ENCODE measurements at places on chromosomes 4 and X.

GRCh38 chrX:97844943-97845342 lies 961.2 kb downstream of the RPA4 start:
- no peak for DNase-seq

DNA sequence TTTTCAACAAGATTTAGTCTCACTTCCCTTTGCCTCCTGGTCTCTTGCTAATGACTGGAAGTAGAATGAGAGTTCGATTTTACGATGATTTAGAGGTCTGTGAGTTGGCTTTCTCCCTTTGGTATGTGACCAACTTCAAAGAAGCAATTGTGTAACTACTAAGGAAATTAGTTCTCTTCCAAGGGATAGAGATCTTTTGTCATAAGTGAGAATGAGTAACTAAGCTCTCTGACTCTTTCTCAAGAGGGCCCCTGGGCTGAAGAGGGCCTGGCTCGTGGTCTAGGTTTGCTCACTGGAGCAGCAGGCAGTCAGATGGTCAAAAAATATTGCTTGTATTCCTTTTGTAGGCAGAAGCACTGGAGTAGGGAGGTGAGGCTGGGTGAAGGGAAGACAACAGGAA lies 176.3 kb downstream of the ENOX2 start:
- no peak for DNase-seq

DNA sequence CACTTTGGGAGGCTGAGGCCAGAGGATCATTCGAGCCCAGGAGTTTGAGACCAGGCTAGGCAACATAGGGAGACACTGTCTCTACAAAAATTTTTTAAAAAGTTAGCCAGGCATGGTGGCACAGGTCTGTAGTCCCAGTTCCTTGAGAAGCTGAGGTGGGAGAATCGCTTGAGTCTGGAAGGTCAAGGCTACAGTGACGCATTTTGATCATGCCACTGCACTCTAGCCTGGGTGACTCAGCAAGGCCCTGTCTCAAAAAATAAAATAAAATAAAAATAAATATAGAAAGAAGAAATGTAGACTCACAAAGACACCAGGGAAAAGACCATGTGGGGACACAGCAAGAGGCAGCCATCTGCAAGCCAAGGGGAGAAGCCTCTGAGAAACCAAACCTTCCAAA lies 42.3 kb upstream of the SLC7A3 start:
- DNase-seq: no peak

DNA sequence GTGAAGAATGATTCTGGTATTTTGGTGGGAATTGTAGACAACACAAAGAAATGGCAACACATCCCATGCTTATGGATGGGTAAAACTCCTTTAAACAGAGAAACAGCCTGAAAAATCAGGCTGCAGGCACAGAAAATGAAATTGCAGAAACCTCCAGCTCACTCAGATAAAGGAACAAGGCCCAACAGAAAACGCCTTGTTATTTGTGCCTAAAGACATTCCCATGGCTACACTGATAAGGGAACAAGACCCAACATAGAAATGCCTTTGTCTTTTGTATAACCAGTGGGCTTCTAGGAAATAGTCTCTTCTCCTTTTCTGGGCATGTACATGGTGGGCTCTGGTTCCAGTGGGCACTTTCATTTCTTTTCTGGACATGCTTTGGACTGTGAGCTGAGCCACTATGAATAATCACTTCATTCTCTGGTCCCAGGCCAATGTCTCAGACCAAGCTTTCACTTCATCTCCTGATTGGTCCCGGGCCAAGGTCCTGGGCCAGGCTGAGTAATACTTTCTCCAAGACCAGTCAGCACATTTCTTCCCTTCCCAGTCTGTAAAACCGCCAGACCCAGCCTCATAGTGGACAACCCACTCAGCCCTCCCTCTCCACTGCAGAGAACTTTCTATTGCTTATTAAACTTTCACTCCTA lies 160.5 kb downstream of the TBX22 start:
- no peak for DNase-seq

DNA sequence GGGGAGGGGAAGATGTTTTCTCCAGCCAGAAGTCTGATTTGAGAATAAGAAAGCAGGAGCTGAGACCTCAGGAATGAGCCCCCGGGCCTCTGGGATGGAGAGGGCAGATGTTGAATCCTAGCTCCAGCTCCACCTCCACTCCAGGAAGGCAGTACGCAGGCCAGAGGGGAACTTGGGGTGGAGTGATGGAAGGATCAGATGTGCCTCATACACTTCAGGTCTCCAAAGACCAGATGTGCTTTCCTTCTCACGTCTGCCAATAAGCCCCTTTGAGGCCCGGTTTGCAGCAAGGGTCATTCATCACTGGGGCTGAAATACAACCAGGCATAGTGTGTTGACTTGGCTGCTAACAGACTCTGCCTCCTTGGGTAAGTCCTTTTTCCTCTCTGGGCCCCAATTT lies 28.1 kb downstream of the STARD8 start:
- DNase-seq: no peak

DNA sequence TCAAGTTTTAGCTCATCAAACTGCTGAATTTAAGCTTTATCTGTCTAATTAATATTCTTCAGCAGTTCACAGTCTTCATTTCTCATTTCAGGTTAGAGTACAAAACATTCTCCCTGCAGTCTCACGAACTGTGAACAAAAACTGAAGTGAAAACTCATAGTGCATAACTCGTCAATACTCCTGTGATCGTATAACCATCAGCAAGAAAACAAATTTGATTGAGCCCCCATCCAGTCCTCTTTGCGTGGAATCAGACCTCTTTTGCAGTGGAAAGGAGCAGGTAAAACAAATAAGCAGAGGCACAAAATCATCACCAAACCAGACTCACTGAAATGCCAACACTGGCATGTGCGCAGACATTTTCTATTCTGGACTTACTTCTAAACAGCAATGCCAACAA lies 12.7 kb downstream of the ADAM29 start:
- no peak for DNase-seq

DNA sequence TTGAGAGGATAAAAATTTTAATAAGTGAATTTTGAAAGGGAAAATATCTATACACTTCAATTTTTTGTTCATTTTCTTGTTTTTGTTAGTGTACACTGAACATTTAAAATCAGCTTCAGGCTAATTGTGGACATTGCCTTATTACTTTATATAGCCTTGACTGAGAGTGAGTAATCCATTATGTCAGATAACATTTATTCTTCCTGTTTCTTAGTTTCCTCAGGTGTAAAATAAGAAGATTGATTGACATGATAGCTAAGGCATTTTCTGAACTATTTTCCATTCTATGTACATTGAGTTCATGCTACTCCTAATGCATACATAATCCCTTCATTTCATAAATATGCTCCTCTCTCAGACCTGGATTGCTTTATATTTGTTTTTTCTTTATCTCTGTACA lies 607.3 kb upstream of the AADAT start:
- DNase-seq: no peak

- DNase-seq: no peak
These were observed 320.6 kb downstream of the ARHGAP10 start for GRCh38 chr4:148052448-148052847.

DNA sequence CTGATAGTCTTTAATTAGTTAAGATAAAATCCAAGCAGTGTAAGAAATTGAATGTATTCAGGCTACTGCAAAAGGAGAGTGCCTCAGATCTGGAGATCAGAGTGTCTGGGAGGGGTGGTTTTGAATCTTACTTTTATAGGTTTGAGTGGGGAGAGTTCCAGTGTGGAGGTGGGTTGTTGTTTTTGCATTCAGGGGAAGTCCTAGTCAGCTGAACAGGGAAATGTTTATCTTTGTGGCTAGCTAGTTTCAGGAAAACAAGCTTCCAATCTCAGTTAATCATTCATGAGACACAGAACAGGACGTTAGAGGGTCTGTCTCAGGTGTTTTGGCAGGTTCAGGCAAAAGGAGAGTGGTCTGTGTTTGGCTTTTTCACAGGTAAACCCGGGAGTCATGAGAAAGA lies 26.0 kb downstream of the ZNF81 start:
- no peak for DNase-seq

DNA sequence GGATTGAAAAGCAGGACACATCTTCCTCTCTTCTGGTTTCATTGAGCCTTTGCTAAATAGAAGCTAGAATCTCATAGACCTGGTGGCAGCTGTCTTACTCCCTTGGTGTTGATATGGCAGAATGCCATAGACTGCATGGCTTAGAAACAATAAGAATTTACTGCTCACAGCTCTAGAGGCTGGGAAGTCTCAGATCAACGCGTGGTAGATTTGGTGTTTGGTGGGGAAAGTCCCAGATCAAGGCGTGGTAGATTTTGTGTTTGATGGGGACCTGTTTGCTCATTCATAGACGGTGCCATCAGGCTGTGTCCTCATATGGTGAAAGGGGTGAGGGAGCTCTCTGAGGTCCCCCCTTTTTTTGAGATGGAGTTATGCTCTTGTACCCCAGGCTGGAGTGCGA lies 57.6 kb upstream of the PPP2R3B start:
- DNase-seq: no peak

DNA sequence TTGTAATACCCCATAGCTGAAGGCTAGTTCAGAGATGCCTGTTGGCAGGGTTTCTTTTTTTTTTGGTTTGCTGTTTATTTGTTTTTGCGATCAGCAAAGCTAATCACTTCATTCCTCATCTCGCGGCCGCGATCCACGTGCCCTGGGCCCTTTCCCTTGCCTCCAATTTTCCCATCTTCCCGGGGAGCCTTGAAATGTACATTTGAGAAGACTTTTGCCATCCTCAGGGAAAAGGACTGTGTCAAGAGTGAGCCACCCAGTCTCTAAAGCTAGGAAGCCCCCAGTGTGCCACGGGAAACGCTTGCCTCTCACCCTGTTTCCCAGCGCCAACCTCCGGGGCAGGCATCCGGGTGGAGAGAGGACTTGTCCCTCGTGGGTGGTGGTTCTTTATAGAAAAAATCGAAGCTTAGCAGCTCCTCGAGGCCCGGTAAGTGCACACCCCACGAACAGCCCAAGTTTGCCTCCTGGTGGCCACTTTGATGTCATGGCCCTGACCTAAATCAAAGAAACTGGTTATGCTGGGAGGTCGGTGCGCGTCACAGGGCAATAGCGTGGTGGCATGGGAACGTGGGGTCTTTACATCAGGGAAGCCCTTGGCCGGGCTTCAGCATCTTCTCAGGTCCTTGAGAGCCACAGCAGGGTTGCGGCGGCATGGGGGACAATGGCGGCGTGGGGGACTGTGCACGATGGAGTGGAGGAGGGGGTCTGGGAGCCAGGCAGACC lies 42.0 kb downstream of the MAP7D3 start:
- peak; percentile 4 for DNase-seq

GRCh38 chrX:16786791-16787735 lies 797 bp downstream of the TXLNG start:
- DNase-seq: peak; percentile 23

DNA sequence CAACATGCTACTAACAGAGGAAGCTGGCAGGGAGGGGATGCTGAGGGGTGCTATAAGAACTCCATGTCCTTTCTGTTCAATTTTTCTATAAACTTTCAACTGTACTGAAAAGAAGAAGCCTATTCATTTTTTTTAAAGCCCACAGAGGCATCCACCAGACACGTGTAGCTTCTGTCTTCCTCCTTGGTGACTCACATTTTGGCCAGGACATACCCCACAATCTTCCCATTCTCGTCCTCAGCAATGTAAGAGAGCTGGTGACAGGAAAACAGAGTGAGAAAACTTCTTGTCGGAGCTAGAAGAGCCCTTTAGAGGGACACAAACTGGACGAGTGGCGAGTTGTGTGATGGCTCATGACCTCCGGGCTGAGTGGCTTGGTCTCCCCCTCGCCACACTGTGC lies 1.1 kb downstream of the NAA10 start:
- DNase-seq: no peak

DNA sequence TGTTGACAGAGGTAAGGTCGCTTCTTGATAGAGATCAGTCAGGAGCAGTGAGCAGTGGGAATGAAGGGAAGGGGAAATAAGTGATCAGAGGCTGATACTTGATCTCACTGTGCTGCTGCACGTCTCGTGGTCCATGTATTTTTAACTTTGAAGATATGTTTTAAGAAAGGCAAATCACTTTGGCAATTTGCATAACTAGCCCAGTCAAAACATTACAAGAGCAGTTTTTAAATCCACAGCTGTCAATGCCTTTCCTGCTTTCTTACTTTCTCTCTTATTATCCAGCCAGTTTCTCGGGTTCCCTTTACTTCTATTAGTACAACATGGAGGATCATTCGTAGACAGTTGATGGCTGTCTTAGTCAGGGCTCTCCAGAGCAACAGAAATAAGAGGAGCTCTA lies 472.8 kb downstream of the TMA16 start:
- DNase-seq: no peak
